NCI-H2029 treated with DMSO at 0.1 percent for 48 hours (cell line): ENCODE measurements at places on chromosomes 6 and 20.

GRCh38 chr6:156167016-156167624 is 610.1 kb upstream of the ARID1B start:
- DNase-seq = no peak

GRCh38 chr6:31345026-31345730 is 11.8 kb downstream of the HLA-B start:
- DNase-seq = no peak

DNA sequence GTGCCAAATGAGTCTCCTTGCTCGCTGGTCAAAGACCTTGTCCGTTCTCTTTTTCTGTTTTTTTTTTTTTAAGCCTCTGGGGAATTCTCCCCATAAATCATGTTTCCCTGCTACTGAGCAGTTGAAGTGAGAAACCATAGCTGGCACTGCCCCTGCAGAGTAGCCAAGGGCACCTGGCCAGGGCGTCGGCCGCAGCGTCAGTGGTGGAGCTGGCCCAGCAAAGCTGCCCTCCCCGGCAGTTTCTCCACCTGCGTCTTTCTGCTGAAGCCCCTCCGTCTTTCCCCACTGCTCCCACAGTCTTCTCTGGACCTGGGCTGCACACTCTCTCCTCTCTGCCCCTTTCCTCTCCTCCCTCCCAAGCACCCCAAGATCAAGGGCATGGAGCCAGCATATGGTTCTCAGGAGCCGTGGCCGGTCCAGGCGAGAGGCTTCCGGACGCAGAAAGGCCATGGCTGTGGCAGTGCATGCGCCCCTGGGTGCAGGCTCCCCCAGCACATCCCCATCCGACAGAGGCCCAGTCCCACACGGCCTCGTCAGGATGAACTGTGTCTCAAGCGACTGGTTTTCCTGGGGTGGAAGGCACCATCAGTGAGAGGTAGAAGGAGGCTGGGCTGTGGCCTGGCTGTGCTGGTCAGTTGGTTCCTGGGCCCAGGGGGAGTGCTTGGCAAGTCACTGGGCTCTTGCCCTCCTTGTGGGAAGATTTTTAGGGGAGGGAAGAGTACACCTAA is 218.1 kb downstream of the ERMARD start:
- no peak for DNase-seq

DNA sequence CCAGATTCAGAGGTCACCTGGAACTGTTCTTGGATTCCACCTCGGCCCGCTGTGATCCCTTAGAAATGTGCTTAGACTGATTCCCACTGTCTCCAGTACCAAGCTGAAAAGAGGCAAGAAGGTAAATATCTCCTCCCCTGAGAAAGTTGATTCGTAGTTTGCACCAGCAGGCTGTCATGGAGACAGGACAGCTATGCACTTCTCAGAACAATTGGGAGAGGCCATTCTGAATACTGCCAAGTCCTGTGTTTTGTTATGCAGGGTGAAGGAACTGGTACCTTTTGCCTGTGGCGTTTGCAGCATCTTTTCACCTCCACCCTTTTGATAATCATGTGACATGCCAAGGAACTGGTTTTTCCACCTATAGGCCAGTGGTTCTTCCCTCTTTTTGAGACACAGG is 58.2 kb upstream of the RNGTT start:
- no peak for DNase-seq

DNA sequence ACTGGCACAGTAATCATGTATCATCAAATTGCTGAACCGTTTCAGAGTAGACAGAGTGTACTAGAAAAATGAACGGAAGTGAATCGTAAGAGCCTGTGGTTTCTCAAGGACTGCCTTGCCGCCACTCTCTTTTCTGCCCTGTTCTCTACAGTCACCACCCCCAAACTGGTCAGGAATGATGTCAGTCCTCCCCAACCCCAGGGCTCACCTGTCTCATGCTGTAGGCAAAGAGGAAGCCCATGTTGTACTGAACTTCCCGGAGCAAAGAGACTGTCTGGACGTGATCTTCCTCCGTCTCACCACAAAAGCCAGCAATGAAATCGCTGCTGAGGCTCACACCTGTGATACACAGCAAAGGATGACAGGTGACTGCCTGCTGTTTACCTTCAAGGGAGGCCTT is 31.0 kb downstream of the CDK5RAP1 start:
- peak; percentile 93 for DNase-seq

GRCh38 chr6:155538708-155539390 is 83.2 kb upstream of the NOX3 start:
- no peak for DNase-seq
